ENCODE measurements at places on chromosomes 12 and 14. TPM values are rescaled to one million over a fixed set of nuclear protein-coding genes. Genes with fewer than 3 reads are reported as not detected.

DNA sequence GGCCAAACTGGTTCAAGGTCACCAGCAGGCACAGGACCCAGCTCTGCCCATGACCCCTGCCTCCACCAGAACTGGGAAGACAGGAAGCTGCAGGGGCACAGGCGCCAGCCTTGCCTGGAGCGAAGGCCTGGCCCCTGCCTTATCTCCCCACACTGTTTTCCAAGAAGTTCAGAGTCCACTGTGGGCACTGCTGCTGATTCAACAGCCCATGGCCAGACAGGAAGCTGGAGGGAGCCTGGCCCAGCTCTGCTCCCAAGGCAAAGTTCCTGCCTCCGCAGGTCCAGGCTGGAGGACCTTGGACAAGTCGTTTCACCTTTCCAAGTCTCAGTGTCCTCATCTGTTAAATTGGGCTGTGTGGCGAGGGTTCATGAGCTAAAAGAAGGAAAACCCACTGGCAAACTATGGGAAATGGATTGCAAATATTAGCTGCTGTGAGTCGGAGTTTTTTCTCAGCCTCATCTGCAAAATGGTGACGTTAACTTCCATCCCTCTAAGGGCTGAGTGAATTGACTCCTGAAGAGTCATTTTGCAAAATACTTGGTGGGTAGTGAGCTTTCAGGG is 1.2 kb downstream of the PHETA1 start:
- H3K4me3 ChIP-seq = peak overlapping the region; percentile 64
- H3K36me3 ChIP-seq = no peaks in the 10 kb centered on the region
- DNase-seq = no peak
- no peak overlapping the region for H3K27ac ChIP-seq
- H3K27me3 ChIP-seq = no peaks in the 10 kb centered on the region

DNA sequence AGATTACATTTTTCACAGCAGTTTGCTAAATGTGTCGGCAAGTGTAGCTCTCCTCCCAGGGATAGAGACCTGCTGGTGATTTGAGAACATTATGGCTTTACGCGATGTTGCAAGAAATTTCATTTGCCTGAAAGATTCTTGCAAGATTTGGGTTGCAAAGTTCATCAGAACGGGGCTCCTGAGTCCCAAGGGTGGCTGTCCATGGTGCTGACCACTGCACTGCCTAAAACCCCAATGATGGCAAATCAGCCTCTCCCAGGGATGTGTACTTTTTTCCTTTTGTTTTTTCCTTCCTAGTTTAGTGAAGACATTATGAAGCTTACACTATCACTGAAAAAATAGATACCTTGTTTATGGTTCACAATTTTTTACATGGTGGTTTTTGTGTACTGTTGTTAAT is 85.4 kb downstream of the WSCD2 start:
- H3K4me1 ChIP-seq = no peaks in the 10 kb centered on the region
- H3K27me3 ChIP-seq = peaks cover 14% of the 10 kb centered on the region

GRCh38 chr12:126950266-126950665 is 1316.7 kb upstream of the TMEM132C start:
- no peak overlapping the region for H3K27ac ChIP-seq
- H3K4me3 ChIP-seq = no peak overlapping the region
- DNase-seq = no peak
- no peaks in the 10 kb centered on the region for H3K27me3 ChIP-seq

The FOXG1 gene
- total RNA-seq = not detected
